ENCODE measurements at places on chromosomes 1 and 21.

DNA sequence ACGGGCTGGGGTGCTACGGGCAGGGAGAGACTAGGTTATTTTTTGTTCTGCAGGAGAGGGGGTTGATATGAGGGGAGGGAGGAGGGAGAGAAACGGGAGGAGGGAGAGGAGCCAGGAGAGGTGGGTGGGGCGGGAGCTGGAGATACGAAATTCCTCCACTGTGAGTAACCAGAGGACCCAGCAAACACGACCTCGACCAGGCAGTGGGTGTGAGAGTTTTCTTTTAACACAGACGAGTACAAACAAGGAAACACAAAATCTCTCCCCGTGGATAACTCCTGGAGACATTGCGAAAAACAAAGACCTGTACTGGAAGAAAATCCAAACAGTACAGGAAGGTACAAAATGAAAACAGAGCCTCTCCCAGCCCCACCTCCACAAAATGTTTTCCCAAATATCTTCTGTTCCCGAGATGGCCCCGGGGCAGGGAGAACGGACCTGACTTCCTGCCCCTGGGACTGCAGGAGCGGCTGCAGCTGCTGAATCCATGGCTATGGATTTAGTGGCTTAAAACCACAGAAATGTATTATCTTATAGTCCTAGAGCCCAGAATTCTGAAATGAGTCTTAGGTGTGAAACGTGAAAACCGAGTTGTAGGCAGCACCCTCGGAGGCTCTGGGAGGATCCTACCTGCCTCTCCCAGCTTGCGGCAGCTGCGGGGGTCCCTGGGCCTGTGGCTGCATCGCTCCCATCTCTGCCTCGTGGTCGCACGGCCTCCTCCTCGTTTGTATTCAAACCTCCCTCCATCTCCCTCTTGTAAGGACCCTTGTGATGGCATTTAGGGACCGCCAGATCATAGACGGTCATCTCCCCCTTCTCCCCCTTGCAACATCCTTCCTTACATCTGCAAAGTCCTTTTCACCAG, 82.2 kb downstream of the RIPK4 start:
- DNase-seq, result no peak

DNA sequence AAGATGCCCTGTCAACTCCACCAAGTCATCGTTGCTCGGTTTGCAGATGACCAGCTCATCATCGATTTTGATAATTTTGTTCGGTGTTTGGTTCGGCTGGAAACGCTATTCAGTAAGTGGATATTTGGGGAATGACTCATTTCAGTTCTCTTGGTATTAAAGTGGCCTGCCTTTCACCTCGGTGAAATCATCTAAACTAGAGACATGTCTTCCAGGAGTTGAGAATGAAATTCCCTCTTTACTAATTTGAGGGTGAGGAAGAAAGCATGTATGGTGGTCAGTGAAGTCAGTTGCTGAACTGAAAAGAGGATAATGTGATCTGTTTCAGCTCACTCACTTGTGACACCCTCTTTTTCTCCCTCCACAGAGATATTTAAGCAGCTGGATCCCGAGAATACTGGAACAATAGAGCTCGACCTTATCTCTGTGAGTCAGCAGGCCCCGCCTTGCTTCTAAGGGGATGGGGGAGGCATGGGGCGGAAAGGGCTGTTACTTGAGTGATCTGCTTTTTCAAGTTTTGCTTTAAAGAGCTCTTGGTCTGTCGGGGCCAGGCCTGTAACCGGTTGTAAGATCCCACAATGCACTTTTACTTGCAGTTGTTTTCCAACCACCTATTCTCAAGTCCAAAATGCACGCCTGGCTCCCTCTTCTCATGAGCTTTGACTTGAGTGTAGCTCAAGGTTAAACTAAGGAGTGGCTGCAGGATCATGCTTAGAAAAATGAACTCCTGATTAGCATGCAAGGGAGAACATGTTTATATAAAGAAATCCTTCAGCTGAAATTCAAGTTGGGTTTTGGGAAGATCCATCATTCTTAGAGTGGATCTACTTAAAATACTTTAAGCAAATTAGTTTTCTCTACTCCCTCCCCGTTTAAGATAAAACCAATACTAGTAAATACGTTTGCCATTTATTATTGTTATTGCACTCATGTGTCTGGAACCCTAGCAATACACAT, 59.8 kb downstream of the CAPN2 start:
- DNase-seq, result no peak

GRCh38 chr1:938711-939489, 15.2 kb downstream of the SAMD11 start:
- DNase-seq, result no peak

DNA sequence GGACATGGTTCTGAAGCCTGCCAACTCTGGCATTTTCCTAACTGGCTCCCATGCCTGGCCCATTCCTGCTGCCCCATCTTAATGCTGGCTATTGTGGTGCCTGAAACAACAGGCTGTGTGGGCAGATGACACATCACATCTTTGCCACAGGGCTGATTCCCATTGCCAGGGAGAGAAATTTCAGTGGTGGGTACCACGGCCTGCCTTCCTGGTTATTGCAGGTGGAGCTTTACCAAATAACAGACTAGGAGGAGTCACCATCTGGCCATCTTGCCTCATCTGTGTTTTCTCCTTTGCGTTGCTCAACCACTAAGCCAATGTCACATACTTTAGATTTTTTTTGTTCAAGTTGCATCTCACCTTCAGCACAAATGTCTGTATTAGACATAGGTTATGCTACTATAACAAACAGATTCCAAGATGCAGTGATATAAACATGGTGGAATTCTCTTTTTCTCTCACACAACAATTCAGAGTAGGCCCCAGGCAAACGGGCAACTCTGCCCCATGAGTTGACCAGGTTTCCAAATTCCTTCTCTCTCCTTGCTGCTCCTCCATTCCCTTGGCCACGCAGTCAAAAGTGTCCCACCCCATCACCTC, 14.1 kb downstream of the CDA start:
- DNase-seq, result no peak

DNA sequence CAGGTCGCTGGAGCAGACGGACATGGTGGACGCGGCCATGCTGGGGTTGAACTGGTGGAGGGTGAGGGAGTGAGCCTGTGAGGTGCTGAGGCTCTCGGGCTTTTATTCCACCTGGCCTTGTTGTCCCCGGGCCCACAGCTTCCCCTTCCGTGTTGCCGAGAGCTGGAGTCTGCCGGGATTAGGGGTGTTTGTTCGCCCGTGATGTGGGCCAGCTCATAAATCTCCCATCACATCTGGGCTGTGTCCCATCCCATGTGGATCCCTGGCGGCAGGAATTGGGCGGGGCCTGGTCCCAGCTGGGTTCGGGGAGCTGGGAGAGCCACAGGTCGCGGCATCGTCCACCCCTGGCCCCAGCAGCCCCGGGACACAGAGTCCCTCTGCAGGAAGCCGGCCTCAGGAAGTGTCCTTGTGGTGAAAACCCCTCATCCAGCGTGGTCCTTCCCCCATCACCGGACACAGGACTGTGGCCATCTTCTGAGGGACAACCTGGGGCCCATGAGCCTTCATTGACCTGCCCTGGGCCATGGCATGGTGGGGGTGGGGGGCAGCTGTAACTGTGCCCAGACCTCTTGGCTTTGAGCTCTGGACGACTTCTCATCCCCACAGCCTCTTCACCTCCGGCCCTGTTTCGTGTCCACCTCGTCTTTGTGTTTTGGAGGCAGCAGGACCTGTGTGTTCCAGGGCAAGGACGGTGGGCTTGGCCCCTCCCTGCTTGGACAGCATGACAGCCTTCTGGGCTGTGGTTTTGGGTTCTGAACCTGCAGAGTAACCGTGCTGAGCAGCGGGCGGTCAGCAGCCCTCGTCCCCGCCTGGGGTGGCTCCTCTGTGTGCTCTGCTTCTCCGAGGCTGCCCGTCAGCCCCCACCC, at the start of gene KRTAP10-6:
KRTAP10-6 (minus strand) TSS at position 60 of the 866 bp plus-strand sequence; CDS start at position 39, 21 bp downstream.
- no peak for DNase-seq
